ENCODE measurements at places on chromosomes 3 and 15. TPM values are rescaled to one million over a fixed set of nuclear protein-coding genes. Genes with fewer than 3 reads are reported as not detected.

DNA sequence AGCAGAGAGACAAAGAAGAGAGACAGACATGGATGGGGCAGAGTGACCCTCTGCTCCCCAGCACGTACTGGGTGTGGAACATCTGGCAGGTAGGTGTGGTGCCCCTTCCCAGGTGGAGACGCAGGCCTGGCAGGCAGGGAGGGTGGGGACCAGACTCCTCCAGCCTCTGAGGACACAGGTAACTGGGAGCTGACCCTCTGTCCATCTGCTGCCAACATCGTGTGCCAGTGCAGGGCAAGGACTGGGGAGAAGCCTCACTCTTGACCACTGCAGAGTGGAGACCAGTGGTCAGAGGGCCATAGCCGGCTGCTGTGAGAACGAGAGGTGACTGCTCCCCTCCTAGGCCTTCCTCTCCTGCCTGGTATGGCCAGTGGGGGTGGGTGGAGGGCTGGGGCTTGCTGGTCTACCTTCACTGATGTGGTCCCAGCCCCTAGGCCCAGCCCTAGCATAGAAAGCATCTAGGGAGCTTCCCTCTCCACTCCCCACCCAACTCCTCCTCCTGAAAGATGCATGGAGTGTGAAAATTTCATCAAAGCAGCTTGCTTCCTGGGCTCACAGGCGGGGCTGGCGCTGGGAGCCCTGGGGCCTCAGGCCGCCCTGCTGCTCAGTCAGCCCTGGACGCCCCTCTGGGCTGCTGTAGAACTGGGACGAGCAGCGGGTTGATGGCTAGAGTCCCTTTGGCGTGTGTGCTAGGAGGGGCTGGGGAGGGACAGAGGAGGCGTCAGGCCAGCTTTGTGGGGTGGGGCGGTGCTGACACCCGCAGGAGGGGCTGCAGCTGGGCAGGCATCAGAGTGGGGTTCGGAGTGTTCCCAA is 90.3 kb downstream of the PLXNA1 start:
- H3K27me3 ChIP-seq: peaks cover 21% of the 10 kb centered on the region
- no peaks in the 10 kb centered on the region for H3K36me3 ChIP-seq
- no peaks in the 10 kb centered on the region for H3K4me1 ChIP-seq
- DNase-seq: no peak
- no peak overlapping the region for H3K27ac ChIP-seq
- no peak overlapping the region for H3K4me3 ChIP-seq

DNA sequence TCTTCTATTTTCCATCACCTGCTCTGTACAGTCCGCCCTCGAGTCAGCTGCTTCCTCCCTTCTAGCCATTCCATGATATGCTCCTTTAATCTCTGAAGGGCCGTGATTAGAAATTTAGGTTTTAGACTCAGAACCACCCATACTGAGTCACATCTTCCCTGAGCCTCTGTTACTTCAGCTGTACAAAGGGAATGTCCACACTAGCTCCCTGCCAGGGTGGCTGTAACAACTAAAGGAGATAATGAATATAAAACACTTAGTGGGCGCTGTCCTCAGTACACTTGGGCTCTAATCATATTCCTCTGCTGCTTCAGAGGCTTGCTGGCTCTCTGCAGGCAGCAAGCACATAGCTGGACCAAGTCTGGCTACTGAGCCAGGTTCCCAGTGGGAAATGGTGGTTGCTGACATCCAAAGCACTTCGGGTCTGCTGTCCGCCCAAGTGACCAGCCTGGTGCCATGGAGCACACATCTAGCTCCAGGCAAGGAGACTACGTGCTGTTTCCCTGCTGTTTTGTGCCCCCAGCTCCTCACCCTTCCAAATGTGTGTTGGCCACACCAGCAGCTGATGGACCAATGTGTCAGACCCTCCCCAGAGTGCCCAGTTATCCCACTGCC is 901 bp upstream of the CHST14 start:
- H3K36me3 ChIP-seq: peaks cover 24% of the 10 kb centered on the region
- no peak overlapping the region for H3K4me3 ChIP-seq
- no peak overlapping the region for H3K27ac ChIP-seq
- DNase-seq: peak; percentile 13

GRCh38 chr15:92056875-92057274 is 203.4 kb downstream of the SLCO3A1 start:
- H3K4me1 ChIP-seq: no peaks in the 10 kb centered on the region
- no peak for DNase-seq
- no peak overlapping the region for H3K4me3 ChIP-seq
- no peaks in the 10 kb centered on the region for H3K27me3 ChIP-seq

GRCh38 chr3:117435506-117435905 is 725.9 kb downstream of the TUSC7 start:
- no peak overlapping the region for H3K4me3 ChIP-seq
- H3K27ac ChIP-seq: no peak overlapping the region
- H3K36me3 ChIP-seq: no peaks in the 10 kb centered on the region
- no peak for DNase-seq

- H3K27me3 ChIP-seq: no peaks in the 10 kb centered on the region
- H3K36me3 ChIP-seq: no peaks in the 10 kb centered on the region
- peaks cover 7% of the 10 kb centered on the region for H3K4me1 ChIP-seq
Measured at GRCh38 chr3:170909129-170909903, 879 bp upstream of the EIF5A2 start.

DNA sequence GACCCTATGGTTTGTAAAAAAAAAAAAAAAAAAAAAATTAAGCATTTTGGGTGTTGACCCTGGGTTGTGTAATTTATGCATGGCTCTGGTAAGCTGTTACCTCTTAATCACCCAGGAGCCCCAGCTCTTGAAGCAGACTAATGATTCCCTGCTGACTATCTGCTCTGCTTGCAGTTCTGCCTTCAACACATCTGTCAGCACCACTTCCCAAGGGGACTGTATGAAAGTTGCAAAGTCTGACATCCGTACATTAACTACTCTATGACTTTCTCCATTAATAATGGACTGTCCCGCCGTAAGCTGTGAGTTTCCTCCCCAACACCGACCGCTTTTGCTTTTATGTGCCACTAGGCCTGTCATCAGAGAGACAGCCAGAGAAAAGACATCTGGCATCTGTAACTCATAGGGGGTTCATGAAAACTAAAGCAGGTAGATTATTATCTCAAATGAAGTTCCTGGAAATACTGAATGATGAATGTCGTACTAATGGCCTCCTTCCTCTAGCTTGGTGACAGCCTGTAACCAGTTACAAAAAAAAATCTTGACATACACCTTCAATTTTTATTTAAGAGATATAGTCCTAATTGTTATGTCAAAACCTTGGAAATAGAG is 271.5 kb downstream of the IL5RA start:
- H3K27ac ChIP-seq: no peak overlapping the region
- DNase-seq: no peak

Gene C3orf80
- total RNA-seq: not detected

DNA sequence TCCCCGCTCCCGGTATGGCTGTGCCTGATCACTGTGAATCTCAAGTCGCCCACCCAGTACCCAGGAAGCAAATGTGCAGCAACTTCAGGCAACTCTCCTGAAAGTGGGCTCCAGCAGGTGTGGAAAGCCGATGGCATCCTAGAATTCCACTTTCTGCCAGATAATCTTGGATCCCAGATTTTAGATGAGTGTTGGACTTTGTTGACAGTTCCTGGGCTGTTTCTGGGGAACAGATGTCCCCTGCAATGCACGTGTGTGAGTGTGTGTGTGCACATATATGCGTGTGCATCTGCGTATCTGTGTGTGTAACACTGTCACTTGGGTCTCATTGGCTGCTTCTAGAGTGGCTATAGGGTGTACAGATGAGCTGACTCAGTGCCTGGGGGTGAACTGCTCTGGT is 59.0 kb downstream of the FEM1B start:
- H3K36me3 ChIP-seq: no peaks in the 10 kb centered on the region
- no peak overlapping the region for H3K27ac ChIP-seq
- H3K27me3 ChIP-seq: no peaks in the 10 kb centered on the region
- peaks cover 20% of the 10 kb centered on the region for H3K4me1 ChIP-seq

Gene ITGA11
- total RNA-seq: 2.5 TPM

GRCh38 chr3:39819899-39820298 is 10.5 kb downstream of the MYRIP start:
- no peaks in the 10 kb centered on the region for H3K27me3 ChIP-seq
- H3K27ac ChIP-seq: no peak overlapping the region
- no peak for DNase-seq
- no peaks in the 10 kb centered on the region for H3K36me3 ChIP-seq
- no peaks in the 10 kb centered on the region for H3K4me1 ChIP-seq
- H3K4me3 ChIP-seq: no peak overlapping the region

- no peaks in the 10 kb centered on the region for H3K36me3 ChIP-seq
- peaks cover 6% of the 10 kb centered on the region for H3K4me1 ChIP-seq
- no peak overlapping the region for H3K4me3 ChIP-seq
- H3K27ac ChIP-seq: no peak overlapping the region
- peaks cover 3% of the 10 kb centered on the region for H3K27me3 ChIP-seq
- DNase-seq: peak; percentile 46
Measured at GRCh38 chr15:76330080-76330680, 6.4 kb upstream of the ISL2 start.

Gene SNTN
- not detected for total RNA-seq

GRCh38 chr15:61195116-61196002 is 33.7 kb downstream of the RORA start:
- no peaks in the 10 kb centered on the region for H3K36me3 ChIP-seq
- peak; percentile 43 for DNase-seq
- H3K4me1 ChIP-seq: no peaks in the 10 kb centered on the region
- peaks cover 4% of the 10 kb centered on the region for H3K27me3 ChIP-seq
- no peak overlapping the region for H3K4me3 ChIP-seq
- no peak overlapping the region for H3K27ac ChIP-seq

DNA sequence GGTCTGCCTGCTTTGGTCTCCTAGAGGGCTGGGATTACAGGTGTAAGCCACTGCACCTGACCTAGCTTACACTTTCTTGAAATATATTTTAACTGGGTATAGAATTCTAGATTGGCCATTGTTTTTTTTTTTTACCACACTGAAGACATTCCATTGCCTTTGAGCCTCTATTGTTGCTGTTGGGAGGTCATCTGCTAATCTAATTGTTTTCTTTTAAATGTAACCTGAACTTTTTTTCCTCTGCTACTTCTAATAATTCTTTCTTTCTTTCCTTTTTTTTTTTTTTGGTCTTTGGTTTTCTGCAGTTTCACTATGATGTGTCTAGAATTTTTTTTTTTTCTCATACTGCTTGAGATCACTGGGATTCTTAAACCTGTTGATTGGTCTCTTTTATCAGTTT is 28.1 kb downstream of the ERICH6 start:
- no peaks in the 10 kb centered on the region for H3K4me1 ChIP-seq
- H3K27me3 ChIP-seq: no peaks in the 10 kb centered on the region
- no peak overlapping the region for H3K4me3 ChIP-seq
- no peak for DNase-seq

Data from IMR-90 (cell line).